EH (cell line): ENCODE measurements at places on chromosomes 12 and 14.
A peak's percentile ranks its signal among the peaks of the same experiment; 100 is the strongest.

DNA sequence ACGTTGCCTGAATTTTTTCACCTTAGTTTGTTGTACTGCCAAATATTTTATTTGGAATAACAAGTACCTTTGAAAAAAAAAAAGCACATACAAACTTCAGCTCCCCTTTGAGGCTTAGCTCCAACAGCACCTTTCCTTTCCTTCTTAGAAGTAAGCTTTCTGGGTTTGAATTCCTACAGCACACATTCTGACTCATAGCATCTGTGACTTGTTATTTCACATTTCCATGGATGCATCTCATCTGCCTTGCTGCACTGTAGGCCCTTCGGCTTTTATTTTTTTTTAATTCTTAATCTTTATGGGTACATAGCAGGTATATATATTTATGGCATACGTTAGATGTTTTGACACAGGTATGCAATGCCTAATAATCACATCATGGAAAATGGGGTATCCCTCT lies 7.2 kb downstream of the LGALS3 start:
- peak; percentile 68 for DNase-seq

- peak; percentile 65 for DNase-seq
Observed at GRCh38 chr14:36976571-36977023, 195.8 kb downstream of the SLC25A21 start.

DNA sequence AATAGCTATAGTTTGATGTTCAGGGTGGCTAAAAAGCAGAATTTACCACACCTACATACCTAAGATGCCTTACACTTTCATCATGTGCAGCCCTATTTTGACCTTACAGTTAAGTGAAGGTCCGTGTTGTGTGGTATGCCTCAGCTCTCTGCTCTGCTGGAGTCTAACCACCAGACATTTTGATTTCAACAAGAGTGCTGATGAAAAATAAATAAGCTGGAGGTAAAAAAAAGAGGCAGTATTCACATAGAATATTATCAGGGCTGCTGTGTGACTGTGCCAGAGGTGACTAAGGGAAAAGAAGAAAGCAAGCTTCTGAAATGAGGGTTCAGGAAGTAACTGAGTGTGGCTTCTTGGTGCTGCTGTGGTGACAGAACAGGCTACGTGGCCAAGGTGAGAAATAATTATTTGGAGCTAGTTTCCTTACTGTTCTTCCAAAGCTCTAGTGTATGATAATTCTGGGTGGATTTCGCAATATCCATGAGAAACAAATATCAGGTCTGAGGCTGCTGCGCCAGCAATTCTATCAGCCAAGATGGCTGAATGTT lies 188.8 kb downstream of the STXBP6 start:
- DNase-seq, result peak; percentile 74

DNA sequence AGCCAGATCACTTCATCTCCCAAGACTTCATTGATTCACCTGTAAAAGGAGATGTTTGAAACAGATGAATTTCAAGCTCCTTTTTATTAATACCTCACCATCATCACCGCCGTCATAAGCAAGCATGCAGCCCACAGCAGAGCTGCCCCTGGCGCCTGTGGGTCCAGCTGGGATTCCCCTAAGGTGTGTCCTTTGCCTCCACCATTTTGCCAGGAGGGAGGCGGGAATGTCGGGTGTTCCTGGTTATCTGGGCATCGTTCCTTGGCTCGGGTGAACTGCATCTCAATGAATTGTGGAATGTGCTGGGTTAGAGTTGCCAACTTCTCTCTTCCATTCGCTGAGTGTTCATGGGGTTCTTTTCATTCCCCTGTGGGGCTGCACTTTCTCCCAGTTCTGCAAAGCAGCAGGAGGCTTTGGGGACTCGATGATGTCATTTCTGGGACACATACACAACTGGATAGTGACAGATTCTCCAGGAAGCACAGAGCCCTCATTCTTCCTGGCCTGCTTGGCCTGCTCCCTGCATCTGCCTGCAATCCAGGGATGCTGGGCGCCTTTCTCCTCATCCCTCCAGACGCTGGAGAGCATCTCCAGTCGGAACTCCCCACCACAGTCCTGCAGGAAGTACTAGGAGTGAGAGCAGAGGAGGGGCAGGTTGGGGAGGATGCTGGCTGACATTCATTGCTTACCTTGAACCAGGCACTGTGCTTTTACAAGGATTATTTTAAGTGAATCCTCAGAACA lies 10.1 kb downstream of the CCND2 start:
- no peak for DNase-seq

DNA sequence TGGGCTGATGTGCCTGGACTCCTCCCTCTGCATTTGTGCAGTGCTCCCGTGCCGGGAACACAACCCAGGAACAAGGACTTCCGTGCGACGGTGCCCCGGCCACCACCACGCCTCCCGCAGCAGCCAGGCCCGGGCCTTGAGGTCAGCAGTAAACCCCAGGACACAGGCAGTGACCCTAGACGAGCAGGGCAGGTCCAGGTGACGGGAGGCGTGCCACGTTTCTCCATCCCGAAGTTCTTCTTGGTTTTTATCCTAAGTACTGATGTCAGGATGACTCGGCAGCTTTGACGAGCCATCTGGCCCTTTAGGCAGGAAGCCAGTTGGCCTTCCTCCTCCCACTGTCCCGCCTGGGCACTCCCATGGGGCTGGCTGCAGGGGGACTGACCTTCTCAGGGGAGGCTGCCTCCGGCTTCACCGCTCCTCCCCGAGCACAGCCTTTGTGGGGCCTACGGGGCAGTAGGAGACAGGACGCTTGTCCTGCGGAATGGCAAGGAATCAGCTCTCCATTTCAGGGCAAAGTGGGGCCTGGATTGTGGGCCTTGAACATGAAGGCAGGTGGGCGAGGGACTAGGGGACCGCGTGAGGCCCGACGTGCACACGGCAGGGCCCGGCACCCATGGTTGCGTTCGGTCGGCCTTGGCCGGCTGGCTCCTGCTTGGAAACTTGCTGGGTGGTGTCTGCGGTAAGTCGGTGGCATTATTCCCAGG lies 94.1 kb downstream of the FBXL14 start:
- DNase-seq, result peak; percentile 86

DNA sequence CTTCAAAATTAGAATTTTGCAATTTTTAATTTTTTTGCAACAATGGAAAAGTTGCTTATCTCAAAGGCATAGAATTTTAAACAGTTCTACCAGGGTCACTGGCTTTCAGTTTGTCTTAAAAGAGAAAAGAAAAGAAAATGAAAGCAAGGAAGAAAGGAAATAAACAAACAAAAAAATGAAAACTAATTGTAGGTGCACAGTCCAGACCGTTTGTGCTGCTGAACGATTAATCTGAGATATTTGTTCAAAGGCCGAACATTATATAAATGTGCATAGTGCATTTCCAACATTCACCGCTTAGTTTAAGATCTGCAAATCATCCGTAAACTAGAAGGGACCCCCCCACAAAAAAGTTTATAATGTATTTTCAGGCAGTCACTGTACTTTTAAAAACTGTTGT lies 5.5 kb upstream of the OTX2 start:
- no peak for DNase-seq

DNA sequence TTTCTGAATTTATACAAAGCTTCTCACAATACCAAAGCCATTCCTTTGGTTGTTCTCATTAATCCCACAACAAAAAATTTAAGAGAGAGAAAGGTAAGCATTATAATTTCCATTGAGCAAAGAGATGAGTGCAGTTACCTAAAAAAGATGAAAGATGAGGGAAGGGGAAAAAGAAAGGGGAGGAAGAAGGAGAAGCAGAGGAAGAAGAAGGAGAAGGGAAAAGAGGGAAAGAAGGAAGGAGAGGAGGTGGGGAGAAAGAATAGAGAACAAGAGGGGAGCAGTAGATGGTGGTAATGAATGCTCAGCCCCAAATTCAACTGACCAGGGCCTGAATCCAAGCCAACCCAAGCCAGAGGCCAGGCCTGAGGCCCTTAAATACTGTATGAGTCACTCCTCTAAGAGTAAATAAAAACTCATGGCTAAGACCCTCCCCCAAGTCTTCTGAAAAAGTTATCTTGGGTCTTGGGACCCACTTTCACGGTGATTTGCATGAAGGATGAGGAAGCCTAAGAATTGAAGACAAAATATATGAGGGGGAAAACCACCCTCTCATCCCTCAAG lies 144.6 kb downstream of the ITPR2 start:
- DNase-seq, result no peak

DNA sequence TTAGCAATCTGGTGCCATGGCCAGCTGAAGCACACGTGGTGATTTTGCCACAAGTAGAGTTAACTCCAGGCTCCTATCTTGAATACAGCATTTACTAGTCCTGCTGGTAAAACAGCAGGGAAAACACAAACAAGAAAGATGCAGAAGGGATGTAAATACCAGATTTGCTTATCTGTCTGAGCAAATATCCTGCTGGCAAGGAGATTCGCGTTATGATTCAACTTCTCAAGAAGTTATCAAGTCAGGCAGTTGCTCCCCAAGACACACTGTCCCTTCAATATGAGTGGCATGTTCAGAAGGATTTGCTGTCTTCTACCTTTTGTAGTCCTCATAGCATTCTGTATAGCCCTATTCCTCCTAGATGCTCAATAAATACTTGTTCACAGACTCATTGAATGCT lies 171.2 kb upstream of the EGLN3 start:
- no peak for DNase-seq

GRCh38 chr14:95258754-95259593 lies 60.7 kb downstream of the CLMN start:
- no peak for DNase-seq

DNA sequence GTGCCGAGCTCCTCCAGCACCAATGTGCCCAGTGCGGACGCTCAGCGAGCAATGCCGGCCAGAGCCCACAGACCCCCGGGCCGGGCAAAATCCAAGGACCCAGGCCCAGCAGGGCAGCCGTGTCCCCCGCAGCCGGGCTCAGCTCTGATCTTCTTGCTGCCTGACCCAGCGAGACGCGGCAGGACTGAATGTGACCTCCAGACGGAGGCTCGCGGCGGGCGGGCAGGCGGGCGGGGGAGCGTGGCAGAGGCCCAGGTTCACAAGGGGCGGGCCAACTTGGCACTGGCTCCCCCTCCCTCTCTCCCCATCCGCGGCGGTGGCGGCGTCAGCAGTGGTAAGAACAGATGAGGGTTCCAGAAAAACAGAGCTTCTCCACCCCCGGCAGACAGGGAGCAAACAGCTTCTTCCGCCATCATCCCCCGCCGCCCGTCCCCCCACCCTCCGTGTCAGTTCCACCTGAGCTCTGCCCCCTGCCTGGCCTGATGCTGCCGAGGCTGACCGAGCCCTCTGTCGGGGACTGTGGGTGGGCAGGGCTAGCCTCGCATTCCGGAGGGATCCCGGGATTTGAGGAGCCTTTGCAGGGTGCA lies 94.3 kb downstream of the RFLNA start:
- peak; percentile 89 for DNase-seq

DNA sequence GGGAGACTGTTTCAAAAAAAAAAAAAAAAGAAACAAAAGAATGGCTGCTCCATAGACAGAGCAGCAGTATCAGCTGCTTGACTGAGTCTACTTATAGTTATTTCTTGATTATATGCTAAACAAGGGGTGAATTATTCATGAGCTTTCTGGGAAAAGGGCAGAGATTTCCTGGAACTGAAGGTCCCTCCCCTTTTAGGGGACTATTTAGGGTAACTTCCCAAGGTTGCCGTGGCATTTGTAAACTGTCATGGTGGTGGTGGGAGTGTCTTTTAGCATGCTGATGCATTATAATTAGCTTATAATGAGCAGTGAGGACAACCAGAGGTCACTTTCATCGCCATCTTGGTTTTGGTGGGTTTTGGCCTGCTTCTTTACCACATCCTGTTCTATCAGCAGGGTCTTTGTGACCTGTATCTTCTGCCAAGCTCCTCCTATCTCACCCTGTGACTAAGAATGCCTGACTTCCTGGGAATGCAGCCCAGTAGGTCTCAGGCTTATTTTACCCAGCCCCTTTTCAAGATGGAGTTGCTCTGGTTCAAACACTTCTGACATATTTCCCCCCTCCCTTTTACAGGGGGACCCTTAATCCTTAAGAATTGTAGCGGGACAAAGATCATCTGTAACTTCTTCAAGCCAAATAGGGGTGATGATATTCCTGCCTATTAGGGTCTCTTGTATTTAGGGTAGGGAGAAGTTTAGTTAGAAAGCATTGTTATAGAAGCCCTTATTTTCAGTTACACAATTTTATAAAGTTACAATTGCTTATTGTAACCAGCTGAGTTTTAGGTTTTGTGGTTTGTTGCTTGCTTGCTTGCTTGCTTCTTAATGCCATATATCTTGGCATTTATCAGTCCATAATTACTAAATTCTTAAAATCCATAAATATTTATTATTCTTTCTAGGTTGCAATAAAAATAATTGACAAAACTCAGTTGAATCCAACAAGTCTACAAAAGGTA lies 42.5 kb downstream of the MARK3 start:
- peak; percentile 95 for DNase-seq

DNA sequence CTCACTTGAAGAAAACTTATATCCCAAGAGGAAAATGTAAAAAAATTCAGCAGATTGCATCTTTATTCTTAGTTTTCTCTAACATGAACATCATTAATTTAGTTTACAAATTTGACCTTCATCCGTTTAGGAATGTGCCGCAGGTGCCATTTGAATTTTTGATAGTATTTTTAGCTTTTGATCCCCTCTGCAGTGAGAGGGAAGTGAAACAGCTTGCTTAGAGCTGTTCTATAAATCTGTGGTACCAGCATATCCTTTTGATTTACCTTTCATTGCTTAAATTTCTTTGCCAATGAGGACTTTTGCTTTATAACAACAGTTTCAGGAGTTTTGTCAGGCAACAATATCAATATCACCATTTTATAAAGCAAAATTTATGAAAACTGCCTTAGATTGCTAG lies 32.7 kb downstream of the DUSP6 start:
- no peak for DNase-seq

- peak; percentile 35 for DNase-seq
Observed at GRCh38 chr12:12717586-12718380, 615 bp downstream of the CDKN1B start.

DNA sequence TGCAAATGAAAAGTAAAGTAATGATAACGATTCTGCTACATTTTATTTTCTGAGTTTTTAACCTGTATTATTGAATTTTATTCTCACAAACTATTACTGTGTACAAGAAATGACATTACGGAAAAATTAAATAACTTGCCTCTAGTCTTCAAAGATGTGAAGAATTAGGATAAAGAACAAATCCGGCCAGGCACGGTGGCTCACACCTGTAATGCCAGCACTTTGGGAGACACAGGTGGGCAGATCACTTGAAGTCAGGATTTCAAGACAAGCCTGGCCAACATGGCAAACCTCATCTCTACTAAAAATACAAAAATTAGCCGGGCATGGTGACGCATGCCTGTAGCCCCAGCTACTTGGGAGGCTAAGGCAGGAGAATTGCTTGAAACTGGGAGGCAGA lies 1584.4 kb upstream of the SEL1L start:
- no peak for DNase-seq

GRCh38 chr12:108519558-108519957 lies 4.5 kb downstream of the FICD start:
- no peak for DNase-seq

- no peak for DNase-seq
Observed at GRCh38 chr14:20583908-20584307, 3.9 kb downstream of the RNASE11 start.

GRCh38 chr12:34126239-34126641 lies 103.9 kb downstream of the ALG10 start:
- DNase-seq, result no peak

GRCh38 chr14:72962829-72963312 lies 36.6 kb downstream of the DCAF4 start:
- DNase-seq, result peak; percentile 85
